NCI-H2081 treated with DMSO at 0.1 percent for 48 hours (cell line): ENCODE measurements at places on chromosomes 6 and 20.

- no peak for DNase-seq
These were observed 197.0 kb downstream of the DLL1 start for GRCh38 chr6:170093658-170094596.

GRCh38 chr6:108116546-108117426 lies 42.2 kb upstream of the OSTM1 start:
- DNase-seq, result no peak

DNA sequence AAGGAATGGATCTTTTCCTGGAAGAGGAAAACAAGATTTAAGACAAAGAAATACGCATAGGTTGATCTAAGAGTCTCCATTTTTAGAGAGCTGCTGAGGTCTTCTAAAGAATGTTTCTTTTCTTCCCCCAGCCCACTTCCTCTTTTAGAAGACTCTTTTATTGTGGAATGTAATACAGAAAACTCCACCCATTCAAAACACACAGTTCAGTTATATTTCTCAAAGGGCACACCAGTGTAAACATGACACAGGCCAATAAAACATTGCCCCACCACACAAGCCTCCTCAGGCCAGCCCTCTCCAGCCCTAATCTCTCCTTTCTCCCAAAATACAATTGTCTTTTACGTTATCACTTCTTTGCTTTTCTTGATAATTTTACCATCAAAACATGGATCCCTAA lies 42.8 kb downstream of the SLC35B3 start:
- DNase-seq, result no peak

DNA sequence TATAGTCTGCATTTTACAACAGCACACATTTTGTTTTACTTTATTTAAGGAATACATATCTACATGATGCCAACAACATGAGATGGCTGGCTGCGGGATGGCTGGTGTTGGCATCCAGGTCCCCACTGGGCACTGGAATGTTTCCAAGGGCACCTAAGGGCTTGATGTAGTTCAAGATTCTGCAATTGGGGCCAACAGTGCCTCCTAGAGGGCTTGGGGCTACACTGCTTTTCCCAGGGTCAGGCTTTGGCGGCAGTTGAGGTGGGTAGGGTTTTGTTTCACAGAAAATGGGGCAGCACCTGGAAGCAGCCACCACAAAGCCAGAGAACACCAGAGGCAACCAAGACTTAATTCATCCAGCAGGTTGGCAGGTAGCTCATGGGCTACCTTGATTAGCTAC lies 202.2 kb upstream of the PRND start:
- no peak for DNase-seq

- no peak for DNase-seq
These were observed 7.4 kb downstream of the DLL1 start for GRCh38 chr6:170283212-170284081.

DNA sequence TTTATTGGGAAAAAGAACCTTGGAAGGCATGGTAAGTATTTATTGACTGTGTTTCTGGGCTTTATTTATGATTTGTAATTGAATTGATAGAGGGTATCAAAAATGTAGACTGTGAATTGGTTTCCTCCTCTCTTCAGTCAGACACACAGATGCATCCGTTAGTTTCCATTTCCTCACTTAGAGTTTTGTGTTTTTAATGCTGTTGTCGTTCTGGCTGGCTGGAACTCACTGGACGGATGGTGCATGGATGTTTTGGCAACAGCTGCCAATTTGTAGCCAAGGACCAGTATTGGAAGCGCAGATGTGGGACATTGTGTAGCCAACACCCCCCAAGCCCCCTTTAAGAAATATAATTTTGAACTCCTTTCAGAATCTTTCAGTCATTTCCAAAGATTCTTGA lies 134.5 kb downstream of the JARID2 start:
- no peak for DNase-seq

GRCh38 chr20:38165089-38165965 lies at the start of gene TGM2:
TGM2 (minus strand) TSS chr20:38165270; CDS start chr20:38165198, 72 bp downstream.
- DNase-seq, result no peak

DNA sequence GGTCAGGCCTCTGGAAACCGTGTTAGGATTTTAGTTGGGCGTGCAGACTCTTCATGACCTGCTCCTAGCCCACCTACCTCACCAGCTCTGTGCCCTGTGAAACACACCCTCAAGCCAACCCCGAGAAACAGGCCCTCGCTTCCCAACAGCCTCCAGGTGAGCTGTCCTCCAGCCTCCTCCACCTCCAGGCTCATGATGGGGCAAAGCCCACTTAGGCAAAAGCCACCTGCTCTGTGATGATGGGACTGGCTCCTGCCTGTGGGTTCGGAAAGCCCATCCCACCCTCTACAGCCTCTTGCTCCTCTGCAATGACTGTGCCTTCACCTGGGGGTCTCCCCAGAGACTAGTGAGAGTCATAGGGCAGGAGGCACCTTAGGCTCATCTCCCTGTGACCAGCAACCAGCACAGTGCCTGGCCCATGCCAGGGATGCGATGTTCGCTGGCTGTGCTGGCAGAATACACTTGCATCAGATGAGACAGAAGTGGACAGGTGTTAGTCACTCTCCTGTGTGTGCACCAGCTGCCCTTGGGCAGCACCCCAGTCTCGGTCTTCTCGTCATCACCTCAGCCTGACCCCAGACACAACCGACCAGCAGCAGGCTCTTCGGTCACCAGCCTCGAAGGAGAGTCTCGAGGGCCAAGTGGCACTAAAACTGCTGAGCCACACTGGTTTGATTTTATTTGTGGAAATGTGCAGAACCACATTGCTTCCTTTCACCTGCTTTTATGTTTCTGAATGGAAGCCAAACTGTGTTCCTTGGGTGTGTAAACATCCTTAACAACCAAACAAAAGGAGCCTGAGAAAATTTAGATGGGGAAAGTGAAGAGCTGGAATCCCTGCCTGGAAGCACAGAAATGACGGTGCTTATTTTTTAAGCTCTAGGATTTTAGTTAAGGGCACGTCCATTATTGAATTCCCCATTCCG lies 10.7 kb downstream of the PXDC1 start:
- no peak for DNase-seq

GRCh38 chr6:105803442-105803841 lies 282.7 kb upstream of the PRDM1 start:
- DNase-seq, result no peak

DNA sequence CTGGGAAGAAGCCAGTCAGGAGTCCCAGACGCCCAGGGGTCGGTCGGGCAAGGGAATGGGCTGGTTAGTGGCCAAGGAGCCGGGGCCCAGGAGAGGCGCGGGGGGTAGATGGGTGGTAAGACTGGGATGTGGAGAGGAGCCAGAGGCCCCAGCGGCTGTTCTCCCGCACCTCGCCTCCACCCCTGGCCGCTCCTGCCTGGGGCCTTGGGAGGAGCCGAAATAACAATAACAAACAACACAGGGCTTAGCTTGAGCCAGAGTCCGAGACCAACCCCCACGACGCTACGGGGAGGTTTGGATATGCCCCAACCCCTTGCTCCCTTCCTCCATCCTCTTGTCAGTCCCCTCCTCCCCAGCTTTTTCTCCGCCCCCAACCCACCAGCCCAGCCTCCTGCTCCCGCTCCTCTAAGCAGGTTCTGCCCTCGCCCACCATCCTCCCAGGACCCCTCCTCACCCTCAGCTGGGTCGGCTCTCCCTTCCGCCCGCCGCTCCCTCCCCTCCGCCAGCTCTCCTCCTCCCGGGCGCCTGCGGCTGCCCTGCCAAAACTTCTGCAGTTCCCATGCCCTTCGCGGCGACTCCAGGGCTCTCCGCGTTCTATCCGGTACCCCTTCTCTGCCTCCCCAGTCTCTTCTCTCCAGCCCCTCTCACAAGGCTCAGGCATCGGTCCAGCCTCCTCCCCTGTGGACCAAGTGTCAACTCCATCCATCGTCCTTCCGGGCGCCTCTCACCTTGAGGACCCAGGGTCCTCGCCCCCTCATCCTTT lies 1.1 kb downstream of the RNF39 start:
- DNase-seq, result no peak
